ENCODE measurements at places on chromosomes 12 and 14.
A peak's percentile ranks its signal among the peaks of the same experiment; 100 is the strongest.

GRCh38 chr14:105508069-105508468, 17.0 kb downstream of the TEDC1 start:
- DNase-seq, result no peak

GRCh38 chr14:91893669-91894068, 26.3 kb upstream of the TC2N start:
- DNase-seq, result peak; percentile 16

- DNase-seq, result no peak
These were observed 15.7 kb downstream of the CLIP1 start for GRCh38 chr12:122406701-122407164.

DNA sequence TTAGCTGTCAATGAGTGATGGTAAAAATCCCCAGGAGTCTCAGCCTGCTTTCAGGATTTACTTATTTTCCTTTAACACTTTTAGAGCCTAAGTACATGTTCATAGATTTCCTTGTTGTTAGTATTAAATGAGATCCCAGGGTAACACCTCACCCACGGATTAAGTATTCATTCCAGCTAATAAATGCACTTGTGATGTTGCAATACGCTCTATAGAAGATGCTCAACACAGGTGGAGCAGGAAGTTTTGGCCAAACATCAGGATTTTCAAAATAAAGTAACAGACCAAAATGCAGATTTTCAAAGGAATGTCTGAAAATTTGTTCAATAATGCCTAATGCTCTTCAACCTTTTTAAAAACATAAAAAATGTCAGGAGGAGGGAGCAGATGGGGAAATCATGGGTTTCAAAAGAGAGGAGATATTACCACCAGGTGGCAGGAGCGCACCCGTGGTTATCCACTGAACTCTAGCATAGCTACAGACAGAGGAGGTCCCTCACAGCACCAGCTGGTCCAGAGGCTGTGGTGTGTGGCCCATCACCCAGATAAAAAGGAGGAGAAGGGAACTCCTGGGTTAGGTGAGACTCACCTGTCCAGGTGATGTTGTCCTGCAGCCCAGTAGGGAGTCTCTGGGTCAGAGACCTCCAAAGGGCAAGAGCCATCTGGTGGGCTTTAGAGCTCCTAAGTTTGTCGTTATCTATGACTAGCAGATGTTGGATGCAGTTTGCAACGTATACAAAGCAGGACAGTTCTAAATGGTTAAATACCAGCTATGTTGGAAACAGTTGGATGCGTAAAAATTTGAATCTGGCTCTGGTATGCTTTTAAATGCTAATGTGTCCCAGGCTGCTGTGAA, 1158.4 kb upstream of the TMEM132C start:
- DNase-seq, result peak; percentile 53

DNA sequence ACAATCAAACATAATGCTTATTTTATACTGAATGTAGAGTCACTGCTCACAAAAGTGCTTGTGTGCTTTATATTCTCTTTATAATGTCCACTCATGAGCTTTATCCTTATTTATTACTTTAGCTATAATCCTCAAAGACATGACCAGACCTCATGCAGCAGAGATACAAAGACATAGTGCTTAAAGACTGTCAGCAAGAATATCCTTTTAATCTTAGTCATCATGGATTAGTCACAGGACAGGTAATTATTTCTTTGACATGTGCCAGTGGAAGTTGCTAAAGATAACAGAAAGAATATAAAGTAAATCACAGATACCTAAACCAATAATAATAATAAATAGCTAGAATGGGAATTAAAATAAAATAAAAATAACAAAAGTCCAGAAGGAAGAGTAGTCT, 707.5 kb downstream of the BCL11B start:
- DNase-seq, result no peak

DNA sequence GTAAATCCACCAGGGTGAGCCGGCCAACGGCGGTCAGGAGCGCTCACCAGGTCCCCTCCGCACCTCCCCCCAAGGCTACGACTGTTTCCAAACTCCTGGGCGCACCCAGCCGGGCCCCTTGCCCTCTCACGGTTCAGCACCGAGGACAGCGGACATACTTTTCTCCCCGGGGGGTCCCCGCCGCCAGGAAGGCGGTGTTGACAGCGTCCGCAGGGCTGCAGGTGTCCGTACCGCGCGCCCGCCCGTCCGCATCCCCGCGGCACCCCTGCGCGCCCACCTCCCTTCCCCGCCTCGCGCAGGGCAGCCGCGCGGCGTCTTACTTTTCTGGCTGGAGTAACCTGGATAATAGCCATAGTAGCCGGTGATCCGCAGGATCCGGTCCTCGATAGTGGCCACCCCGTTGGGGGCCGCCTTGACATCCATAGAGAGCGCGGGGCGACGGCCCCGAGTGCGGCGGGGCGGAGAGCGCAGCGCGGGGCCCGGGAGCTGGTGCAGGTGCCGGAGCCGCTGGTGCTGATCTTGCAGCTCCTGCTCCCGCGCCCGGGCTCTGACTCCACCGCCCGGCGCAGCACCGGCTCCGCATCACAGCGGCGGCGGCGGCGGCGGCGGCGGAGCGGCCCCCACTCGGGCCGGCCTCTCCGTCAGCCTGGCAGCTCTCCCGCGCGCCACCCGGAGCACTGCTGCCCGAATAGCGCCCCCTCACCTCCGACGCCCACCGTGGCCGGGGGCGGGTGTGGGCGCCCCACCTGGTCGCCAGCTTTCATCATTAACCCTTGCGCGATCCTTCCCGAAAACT, at the start of gene SLC35F4:
TSS of gene SLC35F4 (minus strand) at position 690 of the 796 bp plus-strand sequence.
- no peak for DNase-seq

GRCh38 chr12:41211448-41211847, 23.3 kb downstream of the PDZRN4 start:
- no peak for DNase-seq

GRCh38 chr12:119208626-119209061, 29.9 kb downstream of the HSPB8 start:
- DNase-seq, result no peak

DNA sequence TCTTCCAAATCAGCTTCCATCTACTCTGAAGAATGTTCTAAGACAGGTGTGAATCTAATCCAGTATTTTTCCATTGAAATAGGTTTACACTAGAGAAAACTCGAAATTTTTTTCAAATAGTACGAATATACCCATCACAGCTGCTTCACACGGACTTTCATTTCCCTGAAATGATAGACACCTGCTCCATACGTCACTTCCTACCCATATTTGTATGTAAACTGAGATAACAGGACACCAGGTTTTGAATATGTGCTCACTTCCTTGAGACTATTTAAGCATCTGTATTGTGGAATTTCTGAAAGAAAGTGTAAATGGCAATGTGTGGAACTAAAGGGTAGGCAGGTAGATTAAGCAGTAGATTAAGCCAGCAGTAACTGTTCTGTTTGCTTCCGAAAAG, 13.4 kb upstream of the ITPR2 start:
- no peak for DNase-seq

- DNase-seq, result no peak
These were observed 33.4 kb upstream of the SMOC1 start for GRCh38 chr14:69845787-69846186.

GRCh38 chr14:68669111-68669511, 123.8 kb downstream of the ZFP36L1 start:
- DNase-seq, result no peak

GRCh38 chr14:52014601-52015267, 25.4 kb downstream of the RTRAF start:
- DNase-seq, result no peak

DNA sequence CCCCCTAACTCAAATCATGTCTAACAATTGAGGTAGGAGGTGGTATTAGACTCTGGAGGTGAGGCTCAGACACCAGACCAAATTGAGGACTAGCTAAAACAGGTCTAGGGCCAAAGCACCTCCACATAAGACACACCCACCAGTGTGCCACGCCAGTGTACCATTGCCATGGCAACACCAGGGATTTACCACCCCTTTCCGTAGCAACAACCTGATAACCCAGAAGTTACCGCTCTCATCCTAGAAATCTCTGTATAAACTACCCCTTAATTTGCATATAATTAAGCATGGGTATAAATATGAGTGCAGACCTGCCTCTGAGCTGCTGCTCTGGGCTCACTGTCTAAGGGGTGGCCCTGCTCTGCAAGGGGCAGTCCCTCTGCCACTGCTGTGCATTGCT, 57.4 kb upstream of the PPP2R5C start:
- no peak for DNase-seq

DNA sequence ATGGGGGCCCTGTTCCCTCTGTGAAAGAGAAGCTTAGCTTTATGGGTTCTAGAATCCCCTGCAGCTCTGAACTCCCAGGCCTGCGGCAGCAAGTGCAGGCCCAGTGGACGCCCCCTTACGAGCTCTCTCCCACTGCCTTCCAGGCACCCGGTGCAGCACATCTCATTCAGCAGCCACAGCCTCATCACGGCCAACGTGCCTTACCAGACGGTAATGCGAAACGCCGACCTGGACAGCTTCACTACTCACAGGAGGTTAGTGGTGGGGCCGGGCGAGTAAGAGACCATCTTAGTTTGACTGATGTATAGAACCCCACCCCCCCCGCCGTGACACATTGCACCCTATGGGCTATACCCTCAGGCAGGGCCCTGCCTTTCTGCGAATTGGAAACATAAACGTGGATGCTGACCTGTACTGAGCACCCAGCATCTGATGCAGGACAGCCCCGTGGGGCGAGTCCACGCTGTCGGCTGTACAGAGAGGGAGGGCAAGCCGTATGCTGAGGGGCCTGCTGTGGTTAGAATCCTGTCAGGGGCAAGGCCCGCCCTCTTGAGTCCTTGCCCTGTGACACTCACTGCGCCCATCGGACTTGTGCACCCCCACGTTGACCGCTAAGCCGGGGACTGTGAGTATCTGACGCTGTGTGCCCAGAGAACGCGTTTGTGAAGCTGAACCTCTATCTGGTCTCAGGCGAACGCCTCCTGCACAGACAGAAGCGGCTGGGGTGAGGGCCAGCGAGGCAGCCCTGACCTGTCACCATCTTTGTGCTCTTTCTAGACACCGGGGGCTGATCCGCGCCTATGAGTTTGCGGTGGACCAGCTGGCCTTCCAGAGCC, 71.7 kb downstream of the TESC start:
- DNase-seq, result no peak

DNA sequence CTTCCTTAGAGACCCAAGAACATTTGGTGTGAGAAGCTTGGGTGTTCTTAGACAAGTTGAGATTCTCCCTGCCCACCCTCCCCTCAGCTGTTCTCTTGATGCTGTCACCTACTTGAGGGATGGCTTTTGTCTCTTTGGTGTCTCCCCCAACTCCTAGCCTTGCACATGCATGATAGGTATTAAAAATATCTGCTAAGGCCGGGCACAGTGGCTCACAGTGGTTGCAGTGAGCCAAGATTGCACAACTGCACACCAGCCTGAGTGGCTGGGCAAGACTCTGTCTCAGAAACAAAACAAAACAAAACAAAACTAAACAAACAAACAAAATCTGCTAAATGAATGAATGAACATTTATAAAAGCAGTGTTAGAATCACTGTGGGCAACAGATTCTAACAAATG, 261.1 kb downstream of the AKAP6 start:
- DNase-seq, result no peak

DNA sequence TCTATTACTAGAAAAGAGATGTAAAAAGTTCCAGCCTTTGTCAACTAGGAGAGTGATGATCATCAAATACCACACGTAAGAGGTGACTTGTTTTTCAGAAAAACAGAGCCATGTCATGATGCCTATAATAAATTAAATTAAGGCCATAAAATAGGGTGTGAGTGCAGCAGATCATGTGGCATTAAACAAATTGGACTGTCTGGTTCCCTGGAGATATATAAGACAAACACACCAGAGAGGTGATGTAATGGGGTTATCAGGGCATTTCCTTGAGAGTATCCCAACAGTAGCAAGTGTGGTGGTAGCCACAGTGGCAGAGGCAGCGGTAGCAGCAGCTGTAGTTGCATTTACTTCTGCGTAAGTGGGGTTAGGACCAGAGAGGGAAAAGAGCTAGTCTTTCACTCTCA, 14.6 kb upstream of the GALNT6 start:
- DNase-seq, result no peak

- no peak for DNase-seq
These were observed 28.2 kb upstream of the RPLP0 start for GRCh38 chr12:120229071-120229486.

DNA sequence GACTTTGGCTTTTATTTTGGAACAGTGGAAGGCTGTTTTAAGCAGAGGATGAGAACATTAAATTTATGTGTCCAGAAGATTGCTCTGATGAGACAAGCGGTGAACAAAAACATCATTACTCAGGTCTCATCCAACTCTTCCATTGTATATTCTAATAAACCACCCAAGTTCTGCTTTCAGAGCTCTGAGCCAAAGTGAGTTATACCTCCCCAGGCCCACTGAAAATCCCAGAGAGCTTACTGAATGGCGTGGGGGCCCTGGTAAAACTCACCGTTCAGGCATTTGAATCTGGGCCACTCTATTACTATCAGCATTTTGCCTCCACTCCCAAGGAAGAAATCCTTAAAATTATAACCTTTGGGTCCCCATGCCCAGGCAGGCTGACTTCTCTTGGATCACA, 122.0 kb upstream of the HIF1A start:
- DNase-seq, result no peak

- no peak for DNase-seq
These were observed 9.7 kb upstream of the CFAP251 start for GRCh38 chr12:121908702-121909101.

- no peak for DNase-seq
These were observed 109.7 kb upstream of the PRMT8 start for GRCh38 chr12:3381059-3382047.

- DNase-seq, result no peak
These were observed 103.2 kb upstream of the DYRK2 start for GRCh38 chr12:67545298-67545697.

DNA sequence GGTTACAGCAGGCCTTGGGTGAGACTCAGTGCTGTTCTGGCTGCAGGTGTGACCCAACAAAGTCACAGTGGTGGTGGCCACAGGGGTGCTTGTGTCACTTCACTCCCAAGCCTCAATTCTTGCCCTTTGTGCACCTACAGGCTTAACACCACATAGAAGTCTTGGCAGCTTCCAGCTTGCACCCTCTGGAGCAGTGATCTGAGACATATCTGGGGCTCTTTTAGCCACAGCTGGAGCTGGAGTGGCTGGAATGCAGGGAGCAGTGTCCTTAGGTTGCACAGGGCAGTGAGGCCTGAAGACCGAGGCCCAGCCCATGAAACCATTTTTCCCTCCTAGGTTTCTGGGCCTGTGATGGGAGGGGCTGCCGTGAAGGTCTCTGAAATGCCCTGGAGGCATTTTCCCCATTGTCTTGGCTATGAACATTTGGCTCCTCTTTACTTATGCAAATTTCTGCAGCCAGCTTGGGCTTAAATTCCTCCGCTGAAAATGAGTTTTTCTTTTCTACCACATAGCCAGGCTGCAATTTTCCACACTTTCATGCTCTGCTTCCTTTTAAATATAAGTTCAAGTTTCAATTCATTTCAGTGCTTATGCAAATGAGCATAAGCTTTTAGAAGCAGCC, 37.7 kb downstream of the ADAM21 start:
- no peak for DNase-seq

All from activated CD4-positive, alpha-beta T cell treated with anti-CD3 and anti-CD28 coated beads, Interleukin-2, amount 50 U/mL, for 16 hours (primary cell).